ENCODE measurements at places on chromosomes 5 and 9. TPM values are rescaled to one million over a fixed set of nuclear protein-coding genes. Genes with fewer than 3 reads are reported as not detected.

The PPP3R2 gene
- 0.05 TPM for polyA plus RNA-seq

The STRBP gene
- polyA plus RNA-seq = 19.3 TPM

The ENTREP1 gene
- 4.1 TPM for polyA plus RNA-seq

The PDE4D gene
- 27.6 TPM for polyA plus RNA-seq

The LCN12 gene
- 54.6 TPM for polyA plus RNA-seq

The CDC20B gene
- 0.92 TPM for polyA plus RNA-seq

The QRFP gene
- polyA plus RNA-seq = 0.61 TPM

The LEAP2 gene
- 4.7 TPM for polyA plus RNA-seq

The RAB3C gene
- 1.9 TPM for polyA plus RNA-seq

The C7 gene
- polyA plus RNA-seq = 26.7 TPM

The ANKRD33B gene
- polyA plus RNA-seq = 1.5 TPM

The IL5 gene
- not detected for polyA plus RNA-seq

DNA sequence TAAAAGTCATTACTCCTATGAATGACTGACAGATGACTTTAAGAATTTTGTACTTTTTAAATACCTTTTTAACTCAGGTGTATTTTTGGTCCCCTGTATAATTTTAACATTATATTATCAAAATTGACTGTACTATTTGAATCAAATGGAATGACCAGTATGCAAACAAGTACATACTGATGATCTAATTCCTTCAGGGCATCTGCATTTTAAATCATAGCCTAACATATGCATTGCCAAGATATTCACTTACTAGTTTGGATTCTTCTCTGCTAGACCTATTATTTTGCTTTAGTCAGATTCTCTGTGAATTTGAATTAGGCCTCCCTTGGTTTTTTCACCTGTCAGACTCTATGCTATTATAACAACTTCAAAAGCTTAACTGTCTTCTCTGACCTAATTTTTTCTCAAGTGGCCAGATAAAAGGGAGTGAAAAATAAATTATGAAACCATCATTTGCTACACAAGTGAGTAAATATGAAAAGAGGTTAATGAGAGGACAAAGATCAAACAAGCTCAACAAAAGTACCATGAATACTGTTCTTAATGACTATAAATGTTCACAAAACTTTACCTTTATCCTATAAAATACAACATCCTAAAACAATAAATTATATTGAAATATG is 1505.2 kb upstream of the CDH9 start:
- no peak for DNase-seq

GRCh38 chr9:70678153-70678552 is 263.7 kb upstream of the KLF9 start:
- DNase-seq = no peak

DNA sequence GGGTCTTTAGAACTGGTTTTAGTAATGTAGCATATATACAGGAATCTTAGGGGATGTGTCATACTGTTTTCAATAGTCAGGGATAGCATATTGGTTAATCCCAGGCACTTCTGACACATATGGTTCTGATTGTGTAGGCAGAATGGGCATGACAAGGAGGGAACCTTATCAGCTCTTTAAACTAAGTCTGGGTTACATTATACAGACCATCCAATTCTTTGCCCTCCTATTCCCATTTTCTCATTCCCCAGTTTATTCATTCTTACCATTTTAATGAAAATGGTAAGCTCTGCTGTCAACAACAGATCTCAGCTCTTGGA is 85.1 kb downstream of the NDUFAF2 start:
- no peak for DNase-seq

- no peak for DNase-seq
These were observed 78.6 kb downstream of the PTPN3 start for GRCh38 chr9:109419531-109419930.

DNA sequence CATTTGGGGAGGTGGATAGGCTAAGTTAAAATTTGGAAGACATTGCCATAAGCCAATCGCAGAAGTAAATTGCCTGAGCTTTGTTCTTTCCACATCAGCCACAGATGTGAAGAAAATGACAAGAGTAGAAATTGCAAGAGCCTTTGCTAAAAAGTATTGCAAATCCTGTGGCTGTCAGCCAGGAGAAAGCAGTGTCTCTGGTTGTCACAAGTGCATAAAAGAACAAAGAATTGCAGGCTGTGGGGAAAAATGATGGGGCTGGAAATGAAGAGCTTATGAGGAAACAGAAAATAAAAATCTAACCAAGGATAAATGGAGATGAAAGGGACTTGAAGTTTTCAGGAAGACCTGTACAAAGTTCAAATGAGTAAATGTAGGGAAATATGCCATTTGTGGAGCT is 344.8 kb downstream of the CSNK1G3 start:
- no peak for DNase-seq

DNA sequence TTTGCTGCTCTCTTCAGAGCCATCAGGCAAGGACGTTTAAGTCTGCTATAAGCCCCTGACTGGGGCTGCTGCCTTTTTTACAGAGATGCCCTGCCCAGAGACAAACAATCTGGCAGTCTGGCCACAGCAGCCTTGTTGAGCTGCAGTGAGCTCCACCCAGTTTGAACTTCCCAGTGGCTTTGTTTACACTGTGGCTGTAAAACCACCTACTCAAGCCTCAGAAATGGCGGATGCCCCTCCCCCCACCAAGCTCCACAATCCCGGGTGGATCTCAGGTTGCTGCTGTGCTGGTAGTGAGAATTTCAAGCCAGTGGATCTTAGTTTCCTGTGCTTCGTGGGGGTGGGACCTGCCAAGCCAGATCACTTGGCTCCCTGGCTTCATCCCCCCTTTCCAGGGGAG is 59.7 kb upstream of the SNCAIP start:
- DNase-seq = no peak

- no peak for DNase-seq
These were observed 907.4 kb upstream of the DMAC1 start for GRCh38 chr9:8706998-8707397.

GRCh38 chr9:129102791-129103594 is 7.6 kb downstream of the CRAT start:
- DNase-seq = no peak

DNA sequence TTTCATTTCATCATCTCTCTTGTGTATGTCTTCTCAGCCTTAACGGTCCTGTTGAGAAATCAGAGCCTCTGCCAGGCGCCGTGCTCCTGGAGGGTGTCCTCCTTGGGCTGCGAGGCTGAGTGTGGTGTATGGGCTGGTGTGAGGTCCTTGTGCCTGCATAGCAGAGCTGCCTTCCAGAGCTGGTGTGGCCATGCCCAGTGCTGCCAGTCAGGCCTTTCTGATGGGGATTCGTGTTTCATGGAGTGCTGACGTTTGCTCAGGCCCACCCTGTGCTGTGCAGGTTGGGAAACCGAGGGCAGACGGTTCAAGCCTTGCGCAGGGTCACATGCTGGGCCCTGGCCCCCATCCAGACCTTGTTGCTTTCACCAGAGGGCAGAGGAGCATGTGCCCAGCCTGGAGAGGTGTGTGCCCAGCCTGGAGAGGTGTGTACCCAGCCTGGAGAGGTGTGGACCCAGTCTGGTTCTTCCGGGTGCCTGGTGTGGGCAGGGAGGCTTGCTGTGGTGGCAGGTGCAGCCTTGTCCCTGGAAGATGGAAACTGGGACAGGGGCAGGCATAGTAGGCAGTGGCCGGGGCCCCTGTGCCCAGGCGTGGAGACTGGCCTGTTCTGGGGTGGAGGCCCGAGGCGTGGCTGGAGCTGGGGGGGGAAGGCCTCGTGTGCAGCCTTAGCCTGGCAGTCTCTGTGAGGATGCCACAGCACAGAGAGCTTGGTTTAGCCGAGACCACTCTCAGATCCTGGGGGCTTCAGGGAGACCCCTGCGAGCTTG is 84.0 kb downstream of the RXRA start:
- DNase-seq = no peak

- no peak for DNase-seq
These were observed 61.5 kb upstream of the CPEB4 start for GRCh38 chr5:173826428-173827350.

DNA sequence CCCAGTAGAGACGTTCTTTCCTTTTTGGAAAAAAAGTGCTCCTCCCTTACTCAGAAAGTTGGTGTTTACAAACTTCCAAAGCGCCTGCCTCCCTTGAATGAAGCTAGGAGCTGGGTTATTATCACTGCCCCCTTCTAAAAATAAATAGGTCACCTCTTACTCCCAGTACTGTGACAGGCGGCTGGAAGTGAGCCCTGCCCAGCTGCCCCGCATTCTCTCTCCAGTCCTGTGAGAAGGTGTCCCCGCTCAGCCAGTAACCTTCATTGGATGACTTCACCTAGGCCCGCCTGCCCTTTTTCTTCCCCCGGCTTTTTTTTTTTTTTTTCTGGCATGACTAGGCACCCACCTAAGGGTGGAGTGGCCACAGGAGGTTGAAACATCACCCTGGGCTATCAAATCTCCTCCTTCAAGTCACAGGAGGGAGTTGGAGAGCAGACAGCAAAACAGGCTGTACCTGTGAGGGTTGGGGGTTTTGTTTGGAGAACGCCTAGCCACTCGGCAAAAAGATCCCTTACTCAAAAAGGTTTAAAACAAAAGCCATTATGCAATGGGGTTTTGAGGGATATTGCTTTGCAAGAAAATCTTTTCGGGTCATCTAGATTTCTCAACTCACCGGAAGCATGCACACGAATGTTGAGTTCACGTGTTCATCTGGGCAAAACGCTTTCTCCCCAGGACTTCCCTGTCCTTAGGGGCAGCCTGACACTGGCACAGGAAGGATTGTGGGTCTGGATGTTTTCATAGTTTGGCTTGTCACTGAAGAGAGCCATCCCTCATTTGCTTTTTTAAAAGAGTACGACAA is 43.3 kb upstream of the ZNF622 start:
- no peak for DNase-seq

DNA sequence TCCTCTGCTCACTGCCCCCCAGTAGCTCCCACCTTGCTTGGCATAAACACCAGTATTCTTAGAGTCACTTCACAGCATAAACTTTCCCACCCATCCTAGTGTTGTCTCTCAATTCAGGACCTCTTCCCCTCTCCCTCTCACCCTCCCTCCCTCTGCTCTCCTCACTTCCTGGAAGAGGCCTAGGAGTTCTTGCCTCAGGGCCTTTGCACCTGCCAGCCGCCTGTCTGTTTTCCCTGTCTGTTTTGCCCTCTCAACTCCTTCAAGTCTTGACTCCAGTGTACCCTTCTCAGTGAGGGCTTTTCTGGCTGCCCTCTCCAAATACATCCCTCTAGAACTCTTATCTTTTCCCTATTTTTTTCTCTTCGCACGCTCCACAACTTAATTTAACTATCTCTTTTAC is 86.2 kb downstream of the ENTREP1 start:
- no peak for DNase-seq

DNA sequence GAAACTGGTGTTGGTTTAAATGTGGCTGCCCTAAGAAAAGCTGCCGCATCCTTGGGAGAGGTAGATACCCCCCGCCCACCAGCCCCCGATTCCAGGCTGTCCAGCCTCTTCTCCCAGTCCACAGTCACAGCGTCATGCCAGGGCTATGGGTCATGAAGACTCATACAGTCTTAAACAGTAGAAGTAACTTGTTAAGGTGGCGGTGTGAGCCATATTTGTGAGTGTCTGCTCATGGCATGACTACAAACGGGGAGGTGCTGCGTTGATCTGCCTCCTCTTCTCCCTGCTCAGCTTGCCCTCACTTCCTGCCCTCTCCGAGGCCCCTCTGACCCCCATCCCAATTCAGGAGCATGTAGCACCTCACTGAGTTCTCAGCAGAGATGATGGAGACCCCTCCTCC is 20.8 kb downstream of the FGD3 start:
- no peak for DNase-seq

GRCh38 chr5:135708481-135709207 is 125.8 kb upstream of the SLC25A48 start:
- DNase-seq = no peak

DNA sequence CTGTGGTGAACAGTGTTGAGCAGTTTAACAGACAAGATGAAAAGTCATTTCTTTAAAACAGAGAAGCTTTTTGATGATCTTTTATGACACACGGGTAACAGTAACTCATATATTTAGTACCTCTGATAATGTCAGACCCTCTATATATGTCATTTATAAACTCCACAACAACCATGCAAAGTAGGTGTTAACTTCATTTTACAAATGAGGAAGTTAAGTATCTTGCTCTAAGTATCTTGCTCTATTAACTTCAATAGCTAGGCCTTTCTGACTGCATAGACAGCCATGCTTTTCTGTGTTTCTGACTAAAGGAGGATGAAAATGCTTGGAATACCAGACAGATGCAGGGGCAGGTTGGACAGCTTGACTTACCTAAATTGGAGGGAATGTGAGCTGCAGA is 1.8 kb downstream of the NUDT2 start:
- DNase-seq = no peak

- DNase-seq = no peak
These were observed 476.7 kb downstream of the CTNND2 start for GRCh38 chr5:11427569-11427968.

DNA sequence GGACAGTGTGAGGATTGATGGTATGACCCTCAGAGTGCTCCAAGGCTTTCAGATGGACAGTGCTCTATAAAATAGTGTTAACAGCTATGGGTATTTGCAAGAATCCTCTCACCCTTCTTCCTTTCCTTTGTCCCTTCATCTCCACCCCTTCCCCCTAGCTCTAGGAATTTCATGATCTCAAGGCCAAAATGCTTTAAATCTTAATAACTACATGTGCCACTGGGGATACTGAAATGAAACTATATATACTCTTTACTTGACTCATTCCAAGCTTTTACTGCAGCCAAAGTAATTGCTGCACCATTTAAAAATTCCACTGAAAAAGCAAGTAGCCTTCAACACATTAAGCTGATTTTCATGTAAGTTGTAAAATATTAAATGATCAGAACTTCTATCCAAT is 361.6 kb upstream of the SLC30A5 start:
- no peak for DNase-seq

GRCh38 chr9:137951107-137951506 is 73.5 kb downstream of the CACNA1B start:
- DNase-seq = no peak

- no peak for DNase-seq
These were observed 160.3 kb downstream of the ARSB start for GRCh38 chr5:78824831-78825281.

- DNase-seq = no peak
These were observed 1.4 kb upstream of the PPP2CA start for GRCh38 chr5:134227259-134227658.

DNA sequence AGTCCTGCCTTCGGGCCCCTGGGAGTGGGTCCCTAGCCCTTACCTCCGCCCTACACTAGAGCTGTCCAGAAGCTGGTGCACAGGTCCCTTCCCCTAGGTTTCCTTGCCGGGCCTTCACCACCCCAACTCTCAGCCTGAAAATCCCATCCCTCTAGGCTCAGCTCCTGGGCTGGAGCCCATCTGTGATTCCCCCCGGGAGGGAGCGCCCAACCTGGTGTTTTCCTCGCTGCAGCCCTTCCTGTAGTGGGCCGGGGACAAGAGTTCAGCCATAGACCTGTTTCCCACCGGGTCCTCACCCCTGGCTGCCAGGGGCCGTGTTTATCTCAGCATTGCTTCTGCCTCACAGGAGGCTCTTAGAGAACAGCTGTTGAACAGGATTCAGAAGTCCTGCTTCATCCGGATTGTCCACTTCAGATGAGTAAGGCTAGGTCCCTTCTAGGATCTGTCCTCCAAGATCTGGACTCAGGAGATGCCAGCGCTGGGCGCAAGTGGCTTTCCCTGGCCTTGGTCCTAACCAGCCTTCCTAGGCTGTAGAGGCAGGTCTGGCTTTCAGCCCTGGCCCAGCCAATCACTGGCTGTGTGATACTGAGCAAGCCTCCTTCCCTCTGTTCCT is 965 bp downstream of the GLIPR2 start:
- no peak for DNase-seq
